ENCODE measurements at places on chromosomes 5 and 9.

DNA sequence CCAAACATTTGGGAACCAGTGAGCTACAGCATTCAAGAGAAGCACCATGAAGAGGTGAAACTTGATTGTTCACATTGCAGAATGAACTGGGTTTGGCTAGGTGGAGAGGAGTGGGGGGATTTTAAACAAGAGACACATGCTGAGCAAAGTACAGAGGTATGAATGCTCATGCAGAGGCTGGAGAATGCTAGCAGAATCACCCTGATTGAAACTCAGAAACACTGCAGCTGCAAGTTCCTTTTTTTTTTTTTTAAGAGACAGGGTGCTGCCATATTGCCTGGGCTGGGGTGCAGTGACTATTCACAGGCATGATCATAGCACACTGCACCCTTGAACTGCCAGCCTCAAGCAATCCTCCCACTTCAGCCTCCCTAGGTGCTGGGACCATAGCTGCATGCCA lies 35.1 kb downstream of the DENND1A start:
- no peak for DNase-seq

- no peak for DNase-seq
Observed at GRCh38 chr5:124868676-124869075, 122.2 kb upstream of the ZNF608 start.

- no peak for DNase-seq
Observed at GRCh38 chr9:116190637-116191396, 37.2 kb downstream of the PAPPA start.

DNA sequence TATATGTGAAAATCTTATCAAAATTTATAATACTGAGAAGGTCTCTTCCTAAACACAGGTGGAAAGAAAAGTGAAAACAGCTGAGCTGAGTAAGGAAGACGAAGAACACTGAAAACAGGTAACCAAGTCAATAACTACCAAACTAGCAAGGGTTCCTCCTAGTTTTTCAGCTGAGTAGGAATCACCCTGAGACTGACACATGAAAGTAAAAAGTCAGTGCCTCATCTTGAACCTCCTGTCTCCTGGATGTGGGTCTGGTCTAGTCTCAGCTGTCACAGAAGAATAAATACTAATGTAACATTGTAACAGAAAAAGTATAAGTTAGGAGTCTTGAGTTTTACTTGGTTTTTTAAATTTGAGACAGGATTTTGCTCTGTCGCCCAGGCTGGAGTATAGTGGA lies 121.0 kb downstream of the MEF2C start:
- no peak for DNase-seq
